AG20443 (cell line): ENCODE measurements at places on chromosomes 16 and 17.
A peak's percentile ranks its signal among the peaks of the same experiment; 100 is the strongest.

GRCh38 chr16:15919331-15919730 lies 30.1 kb upstream of the ABCC1 start:
- DNase-seq: no peak

DNA sequence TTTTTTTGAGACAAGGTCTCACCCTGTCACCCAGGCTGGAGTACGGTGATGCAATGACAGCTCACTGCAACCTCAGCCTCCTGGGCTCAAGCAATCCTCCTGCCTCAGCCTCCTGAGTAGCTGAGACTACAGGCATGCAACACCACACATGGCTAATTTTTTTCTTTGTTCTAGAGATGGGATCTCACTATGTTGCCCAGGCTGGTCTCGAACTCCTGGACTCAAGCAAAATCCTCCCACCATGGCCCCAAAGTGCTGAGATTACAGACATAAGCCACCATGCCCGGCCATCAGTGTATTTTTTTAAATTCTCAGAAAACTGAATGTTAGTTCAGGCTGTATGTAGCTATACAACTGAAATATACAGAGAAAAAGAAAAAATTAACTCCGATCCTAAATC lies 6.2 kb downstream of the APPBP2 start:
- DNase-seq: no peak

GRCh38 chr16:22898874-22899348 lies 84.9 kb downstream of the HS3ST2 start:
- DNase-seq: peak; percentile 37

DNA sequence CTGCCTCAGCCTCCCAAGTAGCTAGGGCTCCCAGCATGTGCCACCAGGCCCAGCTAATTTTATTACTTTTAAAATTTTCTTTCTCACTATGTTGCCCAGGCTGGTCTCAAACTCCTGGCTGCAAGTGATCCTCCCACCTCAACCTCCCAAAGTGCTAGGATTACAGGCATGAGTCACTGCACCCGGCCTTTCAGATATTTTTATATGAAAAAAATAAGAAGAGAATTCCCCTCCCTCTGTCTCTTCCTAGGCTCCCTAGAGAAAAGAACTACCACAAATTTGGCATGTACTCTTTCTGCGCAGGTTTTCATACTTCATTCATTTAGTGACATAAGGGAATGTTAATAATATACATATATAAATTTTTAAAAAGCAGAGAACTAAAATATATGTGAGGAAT lies 21.7 kb upstream of the SMURF2 start:
- peak; percentile 7 for DNase-seq

GRCh38 chr16:51343411-51343810 lies 192.3 kb upstream of the SALL1 start:
- no peak for DNase-seq

- no peak for DNase-seq
Measured at GRCh38 chr16:19415461-19415860, 2.2 kb upstream of the TMC5 start.

GRCh38 chr16:4882000-4882632 lies 34.8 kb downstream of the UBN1 start:
- peak; percentile 45 for DNase-seq

GRCh38 chr16:76862901-76863300 lies 328.1 kb upstream of the MON1B start:
- DNase-seq: no peak

- DNase-seq: peak; percentile 64
Measured at GRCh38 chr17:44546671-44547606, 10.3 kb upstream of the FZD2 start.

GRCh38 chr16:12614662-12615278 lies 188.9 kb downstream of the CPPED1 start:
- DNase-seq: no peak

DNA sequence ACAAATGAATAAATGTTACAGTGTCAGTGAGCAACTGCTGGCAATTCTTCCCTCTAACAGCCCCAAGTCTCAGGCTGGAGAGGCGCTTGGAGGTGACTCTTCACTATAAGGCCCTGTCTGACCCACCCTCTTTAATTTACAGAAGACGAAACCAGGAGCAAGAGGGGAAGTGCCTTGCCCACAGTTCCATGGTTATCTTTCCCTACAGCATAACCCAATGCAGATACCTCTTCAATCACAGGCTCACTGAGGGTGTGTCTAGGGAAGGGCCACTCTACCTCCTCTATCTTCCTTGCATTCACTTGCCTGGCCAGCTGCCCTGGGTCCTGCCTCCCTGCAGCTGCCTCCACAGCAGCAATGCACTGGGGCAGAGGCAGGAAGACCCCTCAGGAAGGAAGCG lies 9.6 kb upstream of the N4BP1 start:
- no peak for DNase-seq

DNA sequence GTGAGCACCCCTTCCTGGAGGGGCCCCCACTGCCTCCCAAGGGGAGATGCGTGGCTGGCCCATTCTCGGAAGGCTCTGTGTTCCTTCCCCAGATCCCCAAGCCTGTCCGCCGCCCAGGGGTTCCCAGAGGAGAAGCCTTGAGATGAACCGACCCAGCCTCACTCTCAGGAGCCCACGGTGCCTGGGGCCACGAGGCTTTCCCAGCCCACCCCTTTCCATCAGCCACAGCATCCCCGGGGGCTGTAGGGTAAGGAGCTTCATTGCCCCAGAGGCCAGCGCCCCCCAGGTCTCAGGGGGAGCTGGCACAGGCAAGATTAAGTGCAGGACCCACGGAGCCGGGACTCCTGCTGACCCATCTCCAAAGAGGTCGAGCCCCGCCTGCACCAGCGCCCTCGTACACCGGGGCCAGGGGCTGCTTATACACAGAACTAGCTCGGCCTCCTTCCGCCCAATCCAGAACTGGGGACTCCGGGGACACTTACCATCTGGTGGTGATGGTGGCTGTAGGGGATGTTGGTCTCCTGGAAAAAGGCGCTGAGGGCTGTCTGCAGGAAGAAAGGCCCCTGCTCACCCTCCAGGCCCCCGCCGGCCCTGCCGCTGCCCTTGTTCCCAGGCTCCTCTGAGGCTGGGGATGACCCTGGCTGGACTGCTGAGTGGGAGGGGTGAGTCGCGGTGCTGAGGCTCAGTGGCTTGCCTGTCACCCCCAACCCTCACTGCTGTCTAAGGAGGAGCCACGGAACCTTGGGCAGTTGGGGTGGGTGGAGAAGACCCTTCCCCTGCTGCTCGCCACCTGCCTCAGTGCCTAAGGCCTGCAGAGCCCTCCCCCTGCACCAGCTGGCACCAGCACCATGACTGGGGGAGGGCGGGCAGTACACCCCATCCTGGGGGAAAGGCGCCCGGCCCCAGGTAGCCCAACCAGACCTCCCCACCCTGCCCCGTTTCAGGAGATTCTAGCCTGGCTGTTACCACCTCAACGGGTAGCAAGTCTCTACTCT lies 4.4 kb downstream of the UBALD1 start:
- no peak for DNase-seq

DNA sequence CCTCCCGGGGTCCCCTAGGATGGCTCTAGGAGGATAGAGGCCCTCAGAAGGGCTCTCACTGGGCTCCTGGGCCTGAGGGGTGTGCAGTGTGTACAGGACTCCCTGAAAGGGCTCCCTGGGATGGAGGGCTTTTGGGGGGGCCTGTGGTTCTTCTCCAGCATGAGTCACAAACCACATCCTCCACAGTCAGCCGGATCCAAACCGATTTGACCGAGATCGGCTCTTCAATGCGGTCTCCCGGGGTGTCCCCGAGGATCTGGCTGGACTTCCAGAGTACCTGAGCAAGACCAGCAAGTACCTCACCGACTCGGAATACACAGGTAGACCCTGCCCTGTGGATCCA lies 4.5 kb downstream of the TRPV2 start:
- DNase-seq: peak; percentile 70

GRCh38 chr17:29179232-29180033 lies 765 bp downstream of the MYO18A start:
- peak; percentile 37 for DNase-seq

GRCh38 chr17:29563816-29564215 lies 3.0 kb downstream of the ABHD15 start:
- DNase-seq: no peak
